ENCODE measurements at places on chromosomes 13 and 19.

DNA sequence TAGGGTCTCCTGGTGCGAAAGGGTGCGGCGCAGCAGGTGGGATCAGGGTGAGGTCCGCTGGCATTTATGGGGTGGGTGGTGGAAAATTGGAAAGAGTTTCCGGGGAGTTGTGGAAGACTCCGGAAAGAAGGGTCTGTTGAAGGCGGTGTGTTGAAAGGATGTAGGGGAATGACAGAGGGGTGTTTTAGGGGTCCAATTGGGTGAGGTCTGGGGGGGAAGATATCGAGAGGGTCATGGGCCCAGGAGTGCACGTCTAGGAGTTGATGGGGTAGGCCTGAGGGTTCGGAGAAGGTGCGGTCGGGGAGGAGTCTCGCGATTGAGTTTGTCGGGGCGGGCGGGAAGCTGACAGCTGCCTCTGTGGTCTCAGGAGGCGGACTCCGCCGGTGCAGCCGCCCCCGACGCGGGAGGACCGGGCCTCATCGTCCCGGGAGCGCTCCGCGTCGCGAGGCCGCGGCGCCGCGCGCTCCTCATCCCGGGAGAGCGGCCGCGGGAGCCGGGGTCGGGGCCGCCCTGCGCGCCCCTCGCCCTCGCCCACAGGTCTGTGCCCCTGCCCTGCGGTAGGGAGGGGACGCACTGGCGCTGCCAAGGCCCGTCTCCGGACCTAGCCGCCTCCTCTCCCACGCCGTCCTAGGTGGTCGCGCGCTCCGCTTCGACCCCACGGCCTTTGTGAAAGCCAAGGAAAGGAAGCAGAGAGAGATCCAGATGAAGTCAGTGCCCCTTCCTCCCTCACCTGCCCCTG is 7.0 kb downstream of the PGLYRP1 start:
- DNase-seq: no peak

DNA sequence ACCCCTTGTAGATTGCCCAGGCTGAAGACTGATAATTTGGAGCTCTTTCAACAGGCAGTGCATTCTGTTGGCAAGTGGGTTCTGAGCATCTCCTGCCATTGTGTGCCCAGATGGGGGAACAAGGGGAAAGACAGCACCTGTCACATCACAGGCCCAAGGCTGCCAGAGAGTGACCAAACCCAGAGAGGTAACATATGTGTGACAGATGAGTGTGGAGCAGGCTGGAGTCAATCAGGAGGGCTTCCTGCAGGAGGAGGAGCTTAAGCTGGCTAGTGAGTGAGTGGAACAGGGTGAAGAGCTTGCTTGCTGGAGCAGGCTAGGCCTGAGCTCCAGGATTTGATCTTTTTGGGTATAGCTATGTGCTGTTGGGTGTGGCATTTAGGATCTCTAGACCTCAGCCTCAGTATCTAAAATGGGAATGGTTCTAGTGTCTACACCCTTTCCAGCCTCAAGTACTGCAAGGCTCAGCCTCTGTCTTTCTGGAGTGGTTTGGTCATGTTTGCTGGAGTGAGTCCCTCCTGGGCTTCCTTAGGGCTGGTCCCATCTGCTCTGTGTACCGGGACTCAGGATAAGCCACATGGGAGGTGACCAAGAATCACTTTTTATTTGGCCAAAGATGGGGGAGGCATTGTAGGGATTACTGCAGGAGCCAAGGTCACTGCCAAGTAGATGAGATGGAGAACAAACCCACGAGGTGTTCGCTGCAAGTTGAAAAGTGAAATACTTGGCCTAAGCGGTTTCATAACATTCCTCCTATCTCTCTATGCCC is 152.4 kb upstream of the TSHZ3 start:
- no peak for DNase-seq

GRCh38 chr13:76019421-76020044 is 383.4 kb downstream of the LMO7 start:
- peak; percentile 30 for DNase-seq

DNA sequence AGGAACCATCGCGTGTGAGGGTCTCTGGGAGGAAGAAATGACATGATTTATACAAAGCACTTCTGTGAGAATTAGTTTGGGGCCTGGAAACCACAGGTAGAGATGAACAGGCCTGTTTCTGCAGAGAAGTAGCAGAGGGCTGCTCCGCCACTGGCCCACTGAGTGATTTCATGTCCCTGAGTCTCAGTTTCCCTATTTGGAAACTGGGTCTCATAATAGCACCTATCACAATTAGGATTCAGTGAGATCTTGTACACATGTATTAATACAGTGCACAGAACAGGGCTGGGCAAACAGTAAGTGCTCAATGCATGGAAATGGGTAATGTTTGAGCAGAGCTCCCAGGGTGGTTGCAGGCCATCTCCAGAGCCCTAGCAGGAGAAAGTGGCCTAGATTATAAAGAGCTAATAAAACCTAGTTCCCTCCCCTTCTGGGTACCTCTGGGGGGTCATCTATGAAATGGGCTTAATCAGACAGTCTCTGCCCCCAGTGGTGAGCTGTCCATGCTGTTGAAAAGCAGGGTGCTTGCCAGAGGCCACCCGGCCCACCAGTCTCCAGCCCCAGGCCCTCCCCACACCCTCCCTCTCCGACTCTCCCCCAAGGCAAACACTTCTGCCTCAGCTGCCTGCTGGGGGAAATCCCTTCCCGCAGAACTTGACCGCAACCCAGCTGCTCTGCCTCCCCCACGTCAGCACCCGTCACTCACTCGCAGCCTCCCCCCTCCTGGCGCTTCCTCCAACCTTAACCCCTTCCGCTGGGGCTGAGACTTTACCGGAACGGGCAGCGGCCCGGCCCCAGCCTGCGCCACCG is 4.5 kb downstream of the BCL3 start:
- no peak for DNase-seq

DNA sequence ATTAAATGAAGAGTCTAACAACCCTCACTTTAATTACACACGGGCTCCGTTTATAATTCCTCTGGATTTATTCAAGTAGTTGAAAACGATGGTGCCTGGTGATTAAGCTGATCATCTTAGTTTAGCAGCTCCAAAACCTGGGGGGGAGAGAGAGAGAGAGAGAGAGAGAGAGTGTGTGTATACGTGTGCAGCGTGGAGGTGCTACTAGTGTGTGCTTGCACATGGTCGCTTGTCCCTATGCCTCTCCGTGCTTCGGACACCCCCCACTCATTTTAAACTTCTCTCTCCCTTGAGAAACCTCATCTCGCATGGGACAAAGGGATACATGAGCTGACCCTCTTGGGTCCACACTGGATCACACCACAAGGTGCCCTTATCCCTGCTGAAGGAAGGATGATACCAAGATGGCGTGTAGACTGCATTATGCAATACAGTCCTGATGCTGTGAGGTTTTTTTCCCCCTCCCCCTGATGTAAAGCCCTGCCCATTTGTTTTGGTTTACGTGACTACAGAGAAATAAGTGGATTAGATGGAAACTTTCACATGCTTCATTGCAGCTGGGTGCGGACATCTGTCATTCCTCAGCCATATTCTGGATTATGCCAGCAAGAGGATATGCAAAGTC is 320.8 kb downstream of the ZNF536 start:
- no peak for DNase-seq

DNA sequence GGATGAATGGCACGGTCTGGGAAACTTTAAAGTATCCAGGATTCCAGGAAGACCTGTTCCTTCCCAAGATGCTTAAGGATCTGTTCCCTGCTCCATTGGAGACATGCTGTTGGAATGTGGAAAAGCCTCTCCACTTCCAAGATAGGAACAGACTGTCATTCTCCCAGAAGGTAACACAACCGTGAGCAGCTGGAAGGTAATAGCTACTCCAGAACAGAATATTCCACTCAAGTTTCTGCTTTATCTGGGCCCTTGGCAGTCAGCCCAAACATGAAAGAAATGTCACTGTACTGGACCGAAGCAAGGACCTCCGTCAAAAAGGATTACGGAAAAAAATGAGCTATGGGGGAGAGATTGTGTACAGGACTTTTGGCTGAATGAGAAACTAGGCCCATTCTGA is 420.9 kb upstream of the NBEA start:
- DNase-seq: peak; percentile 7

GRCh38 chr13:97392020-97392419 is 41.9 kb upstream of the RAP2A start:
- DNase-seq: no peak

GRCh38 chr19:33400856-33401682 is 27.6 kb downstream of the CEBPG start:
- DNase-seq: no peak

- DNase-seq: no peak
These were observed 1029.6 kb downstream of the PCDH9 start for GRCh38 chr13:66200555-66200954.

DNA sequence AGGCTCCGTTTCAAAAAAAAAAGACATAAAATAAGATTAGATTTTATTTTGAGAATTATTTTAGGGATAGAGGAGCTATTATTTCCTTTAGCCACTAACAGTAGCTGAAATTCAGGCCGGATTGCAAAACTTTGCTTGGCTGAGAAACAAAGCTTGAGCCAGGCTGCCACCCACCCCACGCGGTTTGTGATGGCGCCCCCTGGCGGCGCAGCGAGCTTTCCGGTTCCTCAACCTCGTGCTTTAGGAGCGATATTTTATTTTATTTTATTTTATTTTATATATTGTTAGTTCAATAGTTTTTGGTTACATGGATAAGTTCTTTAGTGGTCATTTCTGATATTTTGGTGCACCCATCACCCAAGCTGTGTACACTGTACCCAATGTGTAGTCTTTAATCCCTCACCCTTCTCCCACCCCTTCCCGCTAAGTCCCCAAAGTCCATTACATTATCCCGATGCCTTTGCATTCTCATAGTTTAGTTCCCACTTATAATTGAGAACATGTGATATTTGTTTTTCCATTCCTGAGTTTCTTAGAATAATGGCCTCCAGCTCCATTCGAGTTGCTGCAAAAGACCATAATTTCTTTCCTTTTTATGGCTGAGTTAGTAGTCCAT is 19.8 kb upstream of the CEACAM4 start:
- peak; percentile 0 for DNase-seq

DNA sequence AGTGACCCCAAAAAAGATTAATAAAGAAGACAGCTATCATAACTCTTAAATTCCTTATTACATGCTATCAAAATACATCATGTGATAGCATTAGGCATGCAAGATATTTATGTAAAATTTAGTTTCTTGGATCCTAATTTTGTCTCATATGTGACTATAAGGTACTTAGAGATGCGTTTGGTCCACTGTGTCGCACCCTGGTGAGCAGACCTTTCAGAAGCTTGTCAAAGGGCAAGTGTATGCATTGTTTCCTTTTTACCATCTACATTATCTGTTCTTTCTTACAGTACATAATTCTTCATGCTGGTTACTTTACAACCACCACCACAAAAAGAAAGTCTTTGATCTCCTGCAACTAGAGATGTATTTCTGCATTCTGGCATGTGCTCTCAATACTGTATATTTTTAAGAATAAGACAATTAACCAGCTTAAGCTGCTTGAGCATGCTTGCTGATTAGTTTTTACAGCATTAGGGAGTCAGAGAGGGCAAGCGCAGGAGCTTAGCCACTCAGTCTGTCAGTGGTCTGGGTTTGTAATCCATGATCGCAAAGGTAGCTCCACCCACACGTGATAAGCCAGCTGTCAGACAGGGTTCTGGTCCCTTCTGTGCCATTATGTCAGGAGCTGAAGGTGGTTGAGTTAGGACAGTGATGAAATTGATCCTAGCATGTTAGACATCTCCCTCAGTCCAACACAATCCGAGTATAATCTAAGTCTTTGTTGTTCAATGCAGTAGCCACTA is 500.9 kb downstream of the MYO16 start:
- no peak for DNase-seq

DNA sequence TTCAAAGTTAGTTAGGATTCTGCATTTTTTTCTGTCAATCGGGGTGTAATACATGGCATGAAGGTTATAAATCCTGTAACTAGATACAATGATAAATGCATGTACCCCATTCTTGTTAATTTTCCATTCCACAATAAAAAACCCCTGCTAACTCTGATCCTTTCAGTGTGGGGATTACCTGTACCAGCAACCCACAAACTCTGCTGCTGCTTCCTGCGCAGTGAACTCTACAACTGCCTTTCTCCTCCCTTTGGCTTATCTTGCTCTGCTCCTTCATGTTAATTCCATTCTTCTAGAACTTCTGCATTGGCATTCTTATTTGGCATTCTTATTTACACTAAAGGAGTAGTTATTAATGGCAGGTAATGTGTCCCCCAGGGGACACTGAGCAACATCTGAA is 273.1 kb downstream of the KLF12 start:
- DNase-seq: no peak

GRCh38 chr13:58500938-58501337 is 869.4 kb downstream of the PCDH17 start:
- DNase-seq: no peak

DNA sequence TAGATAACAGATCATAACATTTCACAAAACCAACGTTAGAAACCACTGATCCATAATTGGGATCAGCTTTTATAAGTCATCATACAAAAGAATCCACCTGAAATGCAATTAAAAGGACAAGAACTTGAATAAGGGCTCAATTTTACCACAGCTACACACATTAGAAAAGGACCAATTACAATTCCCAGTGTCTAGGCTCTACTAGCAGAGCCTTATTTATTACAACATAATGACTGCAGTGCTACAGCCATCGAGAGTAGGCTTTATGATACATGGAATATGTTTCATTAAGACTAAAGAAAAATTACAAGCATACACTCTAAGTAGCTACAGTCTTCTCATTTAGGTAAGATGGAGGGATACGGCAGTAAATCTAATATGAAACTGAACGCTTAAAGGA is 2.9 kb downstream of the RBM26 start:
- DNase-seq: no peak

DNA sequence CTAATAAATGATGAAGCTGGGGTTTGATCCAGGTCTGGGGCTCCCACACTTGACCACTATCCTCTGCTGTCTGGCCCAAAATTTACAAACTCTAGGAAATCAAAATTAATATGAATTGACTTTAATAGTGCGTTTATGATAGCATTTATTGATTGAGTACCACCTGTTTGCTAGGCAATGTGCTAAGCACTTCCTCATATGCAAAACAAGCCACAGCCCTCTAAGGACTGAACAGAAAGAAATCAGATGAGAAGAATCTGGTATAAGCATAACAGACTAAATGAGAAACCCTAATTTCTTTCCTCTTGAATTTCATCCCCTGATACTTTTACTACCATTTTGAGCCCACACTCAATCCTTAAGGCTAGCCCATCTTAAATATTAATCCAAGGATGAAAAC is 6.6 kb upstream of the MLNR start:
- DNase-seq: no peak

DNA sequence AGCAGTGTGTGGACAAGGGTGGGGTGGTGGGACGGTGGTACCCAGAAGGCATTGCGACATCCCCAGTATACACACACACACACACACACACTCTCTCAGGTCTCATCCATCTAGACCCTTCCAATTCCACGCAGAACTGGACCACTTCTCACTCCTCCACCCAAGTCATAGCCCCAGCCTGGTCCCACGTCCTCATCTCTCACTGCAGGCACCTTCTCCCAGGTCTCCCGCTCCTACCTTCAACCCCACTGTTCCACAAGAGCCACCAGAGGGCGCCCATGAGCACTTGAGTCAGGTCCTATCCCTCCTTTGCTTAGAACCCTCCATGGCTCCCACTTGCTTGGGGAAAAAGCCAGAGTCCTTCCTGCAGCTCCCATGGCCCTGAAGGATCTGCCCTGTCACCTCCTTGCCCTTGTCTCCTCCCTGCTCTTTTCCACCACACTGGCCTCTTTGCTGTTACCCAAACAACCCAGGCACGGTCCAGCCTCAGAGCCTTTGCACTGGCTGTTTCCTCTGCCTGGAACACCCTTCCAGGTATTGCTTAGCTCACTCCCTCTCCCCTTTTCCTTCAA is 62.6 kb downstream of the IER2 start:
- DNase-seq: peak; percentile 76

GRCh38 chr13:108961542-108962125 is 332.2 kb downstream of the MYO16 start:
- DNase-seq: peak; percentile 47

- DNase-seq: no peak
These were observed 53.0 kb downstream of the SACS start for GRCh38 chr13:23380534-23380933.

GRCh38 chr13:111531505-111531904 is 211.1 kb downstream of the TEX29 start:
- DNase-seq: peak; percentile 19

Measured in cerebellar cortex (tissue), 1 donor.